ENCODE measurements at places on chromosomes 1 and 21.

DNA sequence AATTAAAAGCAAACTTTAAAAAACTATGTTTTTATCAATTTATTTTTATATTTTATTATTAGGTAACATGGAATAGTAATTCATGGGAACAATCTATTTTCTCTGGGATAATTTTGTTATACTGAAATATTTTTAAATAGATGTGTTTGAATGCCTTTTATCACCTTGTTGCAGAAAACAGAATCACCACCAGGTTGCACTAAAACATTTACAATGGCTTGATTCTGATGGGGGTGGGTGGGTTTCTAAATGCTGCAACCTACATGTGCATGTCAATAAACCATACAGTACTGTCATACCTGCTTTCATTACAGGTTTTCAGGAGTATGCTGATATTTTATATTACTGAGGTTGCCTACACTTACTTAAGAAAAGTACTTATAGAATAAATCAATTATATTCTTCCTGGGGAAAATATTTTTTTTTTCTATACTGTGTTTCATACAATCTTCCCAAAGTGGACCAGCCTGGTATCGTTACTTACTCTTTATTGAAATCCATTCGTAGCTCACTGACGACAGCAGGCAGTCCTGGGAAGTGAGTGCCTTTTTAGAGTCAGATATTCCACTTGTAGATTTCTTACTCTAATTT is 132.8 kb downstream of the PTPRC start:
- H3K4me3 ChIP-seq = no peak overlapping the region
- no peak overlapping the region for H3K27ac ChIP-seq
- no peak for DNase-seq
- no peaks in the 10 kb centered on the region for H3K27me3 ChIP-seq
- H3K36me3 ChIP-seq = peaks cover 1% of the 10 kb centered on the region

- DNase-seq = no peak
- no peaks in the 10 kb centered on the region for H3K27me3 ChIP-seq
- H3K4me3 ChIP-seq = no peak overlapping the region
- H3K36me3 ChIP-seq = no peaks in the 10 kb centered on the region
- H3K4me1 ChIP-seq = peaks cover 6% of the 10 kb centered on the region
- no peak overlapping the region for H3K27ac ChIP-seq
Observed at GRCh38 chr1:107175102-107175909, 34.5 kb downstream of the NTNG1 start.

DNA sequence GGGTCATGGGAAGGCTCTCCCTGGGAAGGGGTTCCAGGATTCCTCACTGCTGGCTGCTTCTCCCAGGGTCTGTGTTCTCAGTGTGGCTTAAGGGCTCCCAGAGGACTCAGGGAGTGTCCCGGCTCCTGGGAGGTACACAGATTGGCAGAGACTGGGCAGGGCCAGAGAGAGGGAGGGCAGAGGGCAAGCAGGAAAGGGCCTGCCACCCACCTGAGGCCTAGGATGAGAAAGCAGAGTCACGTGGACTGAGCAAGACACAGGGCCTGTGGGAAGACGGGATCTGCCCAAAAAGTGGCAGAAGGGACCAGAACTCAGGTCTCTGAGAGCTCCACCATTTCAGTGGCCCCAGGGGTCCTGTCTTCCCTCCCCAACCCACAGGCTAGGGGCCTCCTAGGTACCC is 871 bp downstream of the SLFNL1 start:
- H3K27ac ChIP-seq = no peak overlapping the region
- DNase-seq = no peak
- H3K4me3 ChIP-seq = no peak overlapping the region
- H3K27me3 ChIP-seq = no peaks in the 10 kb centered on the region
- H3K4me1 ChIP-seq = peaks cover 16% of the 10 kb centered on the region

- H3K27ac ChIP-seq = no peak overlapping the region
- no peak for DNase-seq
- no peaks in the 10 kb centered on the region for H3K36me3 ChIP-seq
- H3K4me3 ChIP-seq = no peak overlapping the region
- peaks cover 22% of the 10 kb centered on the region for H3K27me3 ChIP-seq
Observed at GRCh38 chr1:15139654-15140350, 13.7 kb upstream of the TMEM51 start.

- peaks cover 7% of the 10 kb centered on the region for H3K27me3 ChIP-seq
- H3K36me3 ChIP-seq = no peaks in the 10 kb centered on the region
- no peak overlapping the region for H3K27ac ChIP-seq
- H3K4me1 ChIP-seq = peaks cover 4% of the 10 kb centered on the region
Observed at GRCh38 chr1:74498901-74499300, 13.5 kb downstream of the LRRC53 start.

Measured in memory B cell (primary cell).